ENCODE measurements at places on chromosomes 2 and 18.

- DNase-seq, result no peak
These were observed 927.6 kb upstream of the FANCL start for GRCh38 chr2:59168766-59169165.

DNA sequence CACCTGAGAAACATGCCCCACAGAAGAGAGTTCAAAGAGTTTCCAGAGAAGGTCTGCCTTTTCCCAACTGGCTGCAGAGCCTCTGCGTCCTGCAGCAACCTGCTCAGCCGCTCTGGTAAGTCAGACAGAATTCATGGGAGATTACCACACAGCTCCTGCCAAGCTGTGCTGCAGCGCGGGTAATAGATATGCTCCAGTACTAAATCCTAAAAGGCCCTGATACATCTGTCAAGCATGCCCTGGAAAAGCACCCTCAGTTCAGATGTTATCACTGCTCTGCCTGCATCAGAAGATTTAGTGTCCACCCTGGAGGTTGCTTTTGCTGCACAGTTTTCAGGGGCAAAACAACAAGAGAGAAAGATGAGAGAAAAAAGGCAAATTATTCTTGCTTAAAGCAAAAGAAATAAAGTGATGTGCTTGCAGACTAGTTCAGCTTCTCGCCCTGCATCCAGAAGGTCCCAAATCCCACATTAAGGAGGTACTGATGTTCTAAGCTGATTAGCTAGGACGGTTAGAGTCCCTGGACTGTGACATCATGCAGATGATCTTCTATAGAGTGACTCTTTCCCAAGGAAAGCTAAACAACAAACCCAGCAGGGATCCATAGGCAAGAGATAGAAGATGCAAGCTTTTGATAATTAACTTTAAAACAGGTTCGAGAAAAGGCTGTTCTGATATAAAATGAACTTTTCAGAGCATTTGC, 488.6 kb downstream of the BCL11A start:
- DNase-seq, result no peak

GRCh38 chr2:47697000-47697601, 85.8 kb upstream of the MSH6 start:
- DNase-seq, result no peak

DNA sequence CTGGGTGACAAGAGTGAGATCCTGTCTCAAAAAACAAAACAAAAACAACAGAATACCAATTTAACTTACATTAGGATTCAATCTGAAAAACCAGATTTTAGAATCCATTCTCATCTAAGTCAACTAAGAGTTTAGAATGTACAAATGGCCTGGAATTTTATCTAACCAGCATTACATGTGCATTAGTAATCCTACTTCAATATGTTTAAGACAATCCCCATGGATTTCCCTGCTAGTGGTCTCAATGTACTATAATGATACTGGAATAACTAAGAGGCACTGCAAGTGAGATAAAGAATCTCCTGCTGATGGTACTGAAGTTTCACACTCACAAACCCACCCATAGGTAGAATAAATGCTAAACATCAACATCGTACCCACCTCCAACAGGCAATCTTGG, 53.9 kb upstream of the DNER start:
- DNase-seq, result no peak

- DNase-seq, result no peak
These were observed 1.2 kb upstream of the SRBD1 start for GRCh38 chr2:45612285-45612684.

DNA sequence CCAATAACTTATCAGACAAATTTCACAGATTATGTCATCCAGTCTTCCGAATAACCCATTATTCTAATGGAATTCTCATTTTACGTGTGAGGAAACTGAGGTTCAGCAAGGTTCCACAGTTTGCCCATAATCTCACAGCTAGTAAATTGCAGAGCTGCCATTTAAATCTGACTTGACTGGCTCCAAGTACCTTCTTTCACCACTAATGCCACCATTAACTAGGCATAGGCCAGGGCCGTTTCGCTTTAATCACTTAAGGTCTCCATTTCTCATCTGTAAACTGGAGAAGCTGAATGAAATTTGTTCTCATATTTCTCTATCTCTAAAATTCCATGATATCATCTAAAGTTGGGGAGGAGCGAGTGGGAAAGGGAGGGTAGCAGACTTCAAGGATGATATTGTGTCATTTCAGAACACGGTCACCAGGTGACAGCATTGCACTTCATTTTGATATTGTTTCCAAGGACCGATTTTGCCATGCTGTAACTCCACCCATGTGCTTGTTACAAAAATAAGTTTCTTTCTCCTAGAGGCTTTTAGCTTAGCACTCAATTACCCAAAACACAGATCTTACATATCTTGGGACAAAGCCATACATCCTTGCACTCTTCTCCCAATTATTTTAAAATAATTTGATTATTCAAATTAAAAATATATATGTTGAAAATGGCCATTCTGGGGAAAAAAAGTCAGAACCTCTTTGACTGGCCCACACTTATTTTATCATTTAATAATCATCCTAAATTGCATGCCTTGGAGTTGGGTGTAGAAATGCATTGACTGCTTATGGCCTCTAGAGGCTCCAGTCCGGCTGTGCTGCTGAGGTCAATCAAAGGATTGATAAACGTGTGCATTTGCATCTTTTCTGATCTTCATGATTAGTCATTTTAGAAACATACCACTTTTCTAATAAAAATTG, 123.8 kb downstream of the AKAIN1 start:
- no peak for DNase-seq

GRCh38 chr2:40752796-40753195, 300.9 kb upstream of the SLC8A1 start:
- DNase-seq, result no peak

GRCh38 chr18:57921708-57922107, 118.6 kb upstream of the ATP8B1 start:
- no peak for DNase-seq

- no peak for DNase-seq
These were observed 871 bp upstream of the ALS2 start for GRCh38 chr2:201781557-201782051.

GRCh38 chr18:1049173-1049572, 144.5 kb downstream of the ADCYAP1 start:
- no peak for DNase-seq

DNA sequence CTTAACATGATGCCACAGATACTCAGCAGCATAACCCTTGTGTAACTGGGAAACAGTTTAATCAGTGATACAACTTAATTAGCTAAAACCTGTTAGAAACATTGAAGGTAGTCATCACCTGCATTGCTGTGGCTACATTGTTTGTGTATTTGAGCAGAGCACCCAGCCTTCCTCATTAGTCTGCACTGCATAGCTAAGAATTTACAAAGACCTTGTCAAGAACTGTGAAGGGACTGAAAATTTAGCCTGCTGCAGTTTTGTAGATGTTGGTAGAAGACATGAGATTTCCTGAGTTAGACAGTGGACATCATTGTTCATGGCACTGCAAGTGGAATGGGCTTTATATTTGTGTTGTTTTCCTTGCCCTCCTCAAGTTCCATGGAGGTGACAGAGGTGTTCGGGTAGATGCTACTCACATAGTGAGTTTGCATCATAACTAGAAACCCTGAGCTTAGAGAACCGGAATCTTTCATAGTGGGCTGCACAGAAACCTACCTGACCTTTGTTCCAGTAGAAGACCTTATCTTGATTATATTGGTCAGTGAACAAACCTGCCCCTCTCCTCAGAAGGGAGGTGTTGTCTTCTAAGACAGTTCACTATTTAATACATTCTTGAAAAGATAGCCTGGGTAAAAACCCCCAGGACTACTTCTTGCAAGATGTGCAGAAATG, 12.5 kb downstream of the VAPA start:
- DNase-seq, result no peak

Data from omental fat pad (tissue), 4 donors.